ENCODE measurements at places on chromosomes 2 and 18.

GRCh38 chr2:120224735-120225548 is 1.7 kb upstream of the TMEM185B start:
- no peak for DNase-seq

- no peak for DNase-seq
Observed at GRCh38 chr2:37181726-37182684, 6.5 kb downstream of the SULT6B1 start.

DNA sequence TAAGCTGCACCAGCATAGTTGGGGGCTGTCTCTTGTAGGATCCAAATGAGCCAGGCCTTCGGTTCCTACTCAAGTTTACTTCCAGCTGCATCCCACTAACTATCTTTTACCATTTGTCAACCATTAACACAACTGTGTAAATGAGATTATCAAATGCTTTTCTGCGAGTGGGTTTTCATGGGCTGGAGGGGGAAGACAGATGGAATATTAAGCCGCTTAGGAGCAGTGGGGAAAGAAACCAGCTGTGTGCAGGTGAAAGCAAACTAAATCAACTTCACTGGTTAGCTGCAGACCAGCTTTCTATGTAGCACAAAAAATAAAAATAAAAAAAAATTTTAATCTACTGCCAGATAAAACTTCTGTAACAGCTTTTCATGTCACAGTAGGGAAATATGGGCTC is 307.3 kb upstream of the FBXO11 start:
- DNase-seq: no peak

DNA sequence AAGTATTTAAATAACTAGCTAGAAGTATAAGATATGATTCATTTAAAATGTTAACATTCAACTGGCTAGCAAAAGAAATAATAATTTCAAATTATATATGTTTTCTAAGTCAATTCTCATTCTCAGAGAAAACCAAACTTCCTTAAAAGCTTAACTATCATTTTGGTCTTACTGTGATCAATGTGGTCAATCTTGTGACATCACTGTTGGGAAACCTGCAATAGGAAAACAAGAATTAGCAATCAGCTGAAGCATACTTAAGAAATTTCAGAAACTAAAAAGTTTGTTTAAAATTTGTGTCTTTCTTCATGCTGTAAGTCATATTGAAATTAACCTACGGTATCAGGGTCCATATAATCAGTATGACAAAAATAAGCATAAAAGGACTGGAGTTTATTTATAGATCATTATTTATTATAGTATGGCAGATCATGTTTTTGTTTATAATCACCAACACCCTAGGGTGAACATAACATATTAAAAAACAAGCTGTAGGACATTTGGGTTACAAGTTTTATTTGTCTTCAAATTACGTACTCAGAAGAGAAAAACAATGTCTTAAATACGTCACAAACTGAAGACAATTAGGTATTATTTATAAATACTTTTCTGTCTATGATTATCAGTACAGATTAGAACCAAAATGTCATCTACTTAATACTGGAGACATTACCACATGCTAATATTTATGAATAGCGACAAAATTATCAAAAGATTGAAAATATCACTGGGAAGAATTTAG is 60.5 kb downstream of the BAZ2B start:
- DNase-seq: no peak

GRCh38 chr2:222302178-222303018 is 3.6 kb upstream of the PAX3 start:
- DNase-seq: no peak
